HS-5 (cell line): ENCODE measurements at places on chromosomes 6 and 20.

GRCh38 chr6:147506704-147507114 lies 1.8 kb upstream of the SAMD5 start:
- no peak for DNase-seq

- DNase-seq: no peak
Measured at GRCh38 chr6:35524380-35525020, 11.8 kb upstream of the TULP1 start.

GRCh38 chr6:9408402-9409117 lies 973.2 kb upstream of the SLC35B3 start:
- no peak for DNase-seq

GRCh38 chr20:51428401-51429143 lies 113.9 kb downstream of the NFATC2 start:
- DNase-seq: no peak

GRCh38 chr6:89145091-89145955 lies 532 bp upstream of the PM20D2 start:
- DNase-seq: no peak

GRCh38 chr6:4157506-4157905 lies 22.1 kb upstream of the ECI2 start:
- no peak for DNase-seq
